Thyroid gland (tissue), 4 donors: ENCODE measurements at places on chromosomes 13 and 19. TPM values are rescaled to one million over a fixed set of nuclear protein-coding genes. Genes with fewer than 3 reads are reported as not detected.

KLC3 gene
- 0.78 TPM for total RNA-seq

DNA sequence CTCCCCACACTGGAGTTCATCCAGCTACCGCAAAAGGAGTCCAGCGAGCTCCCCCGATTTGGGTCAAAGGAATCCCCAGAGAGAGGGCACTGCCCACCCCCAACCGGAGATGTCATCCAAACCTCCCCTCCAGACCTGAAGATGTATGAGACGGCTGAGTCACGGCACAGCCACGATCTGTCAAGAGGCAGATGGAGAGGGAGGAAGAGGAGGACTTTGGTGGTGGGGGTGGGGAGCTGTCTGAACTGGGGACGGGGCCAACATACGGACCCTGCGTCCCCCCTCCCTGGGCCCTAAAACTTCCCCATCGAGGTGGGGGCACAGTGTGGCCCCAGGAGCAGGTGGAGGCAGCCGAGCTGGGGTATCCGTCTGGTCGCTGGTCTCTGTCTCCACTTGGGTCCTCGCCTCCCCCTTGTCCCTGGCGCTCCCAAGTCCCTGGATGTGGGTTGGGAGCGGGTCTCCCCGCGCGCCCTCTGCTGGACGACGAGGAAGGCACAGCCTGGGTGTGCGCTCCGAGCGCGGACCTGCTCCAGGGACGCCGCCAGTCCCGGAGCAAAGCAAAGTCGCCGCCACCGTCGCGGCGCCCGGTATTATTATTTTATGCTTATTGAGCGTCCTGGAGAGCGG lies 3.8 kb downstream of the PDE4A start:
- DNase-seq = peak; percentile 73

ZNF415 gene
- 16.7 TPM for total RNA-seq

GRCh38 chr19:1811942-1812425 lies at the start of gene ATP8B3:
Gene ATP8B3, minus strand, starts transcription at chr19:1812276. Its CDS starts 540 bp downstream, at chr19:1811736.
- DNase-seq = no peak

- DNase-seq = no peak
Observed at GRCh38 chr13:101343128-101343787, 73.0 kb downstream of the NALCN start.

BORA gene
- 6.4 TPM for total RNA-seq

PSG4 gene
- not detected for total RNA-seq

C19orf44 gene
- total RNA-seq = 12.0 TPM

- no peak for DNase-seq
Observed at GRCh38 chr13:108182652-108183051, 32.7 kb downstream of the LIG4 start.

- DNase-seq = no peak
Observed at GRCh38 chr19:50826492-50827240, 3.1 kb upstream of the KLK1 start.
